Astrocyte (in vitro differentiated cells and primary cell): ENCODE measurements at places on chromosomes 13 and 19. TPM values are rescaled to one million over a fixed set of nuclear protein-coding genes. Genes with fewer than 3 reads are reported as not detected.
A peak's percentile ranks its signal among the peaks of the same experiment; 100 is the strongest.

DNA sequence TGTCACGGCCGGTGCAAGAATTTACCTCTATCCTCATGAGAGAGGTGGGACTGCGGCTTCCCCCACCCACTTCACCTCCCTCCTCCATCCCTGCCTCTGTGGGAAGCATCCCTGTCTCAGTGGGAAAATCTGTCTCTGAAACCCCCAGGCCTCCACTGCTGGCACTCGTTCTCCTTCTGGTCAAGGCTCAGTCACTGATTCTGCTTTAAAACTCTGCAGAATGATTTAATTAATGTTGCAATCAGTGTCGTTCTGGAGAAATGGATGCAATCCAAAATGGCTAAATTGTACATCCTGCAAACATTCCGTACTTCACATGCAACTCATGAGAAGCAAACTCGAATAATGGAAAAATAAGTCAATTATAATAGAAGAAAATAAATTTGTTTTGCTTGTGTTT is 5.6 kb downstream of the RASL11A start:
- H3K27me3 ChIP-seq: no peaks in the 10 kb centered on the region
- no peak overlapping the region for H3K27ac ChIP-seq
- DNase-seq: no peak
- peaks cover 12% of the 10 kb centered on the region for H3K4me1 ChIP-seq

GRCh38 chr13:60135344-60135743 is 28.4 kb downstream of the DIAPH3 start:
- H3K4me1 ChIP-seq: peaks cover 16% of the 10 kb centered on the region
- H3K27ac ChIP-seq: no peak overlapping the region
- H3K4me3 ChIP-seq: no peak overlapping the region

GRCh38 chr19:38021352-38021751 is 114.3 kb downstream of the SIPA1L3 start:
- no peak overlapping the region for H3K4me3 ChIP-seq
- no peaks in the 10 kb centered on the region for H3K27me3 ChIP-seq
- no peak for DNase-seq
- H3K4me1 ChIP-seq: peaks cover 29% of the 10 kb centered on the region

GRCh38 chr19:3580156-3580934 is 4.9 kb upstream of the GIPC3 start:
- H3K36me3 ChIP-seq: peaks cover 3% of the 10 kb centered on the region
- H3K4me1 ChIP-seq: peaks cover 24% of the 10 kb centered on the region
- H3K4me3 ChIP-seq: no peak overlapping the region
- DNase-seq: peak; percentile 97

DNA sequence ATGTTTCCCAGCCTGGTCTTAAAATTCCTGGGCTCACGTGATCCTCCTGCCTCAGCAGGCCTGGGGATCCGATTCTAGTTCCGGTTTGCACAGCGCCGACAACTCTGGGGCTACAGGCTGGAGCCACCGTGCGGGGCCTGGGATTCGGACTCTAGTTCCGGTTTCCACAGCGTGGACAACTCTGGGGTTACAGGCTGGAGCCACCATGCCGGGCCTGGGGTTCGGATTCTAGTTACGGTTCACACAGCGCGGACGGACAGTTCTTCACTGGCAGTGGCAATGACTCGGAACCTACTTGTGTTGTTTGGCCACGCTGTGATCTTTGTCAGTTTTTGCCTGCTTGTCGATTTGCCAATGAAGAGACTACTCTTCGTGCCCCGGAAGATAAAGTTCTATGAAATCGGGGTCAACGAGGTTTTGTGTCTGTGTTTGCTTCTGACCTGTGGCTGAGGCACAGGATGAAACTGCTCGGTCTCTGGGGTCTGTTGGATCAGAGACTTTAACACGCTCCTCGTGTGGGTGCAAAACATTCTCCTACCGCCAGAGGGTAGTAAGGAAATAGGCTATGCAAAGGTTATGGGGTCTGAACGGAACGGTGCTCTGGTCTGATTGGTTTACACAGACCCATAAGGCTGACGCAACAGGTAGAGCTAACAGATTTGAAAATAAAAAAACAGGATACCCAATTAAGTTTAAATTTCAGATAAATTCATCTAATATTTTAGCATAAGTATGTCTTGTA is 12.1 kb upstream of the ZSCAN1 start:
- H3K27me3 ChIP-seq: no peaks in the 10 kb centered on the region
- peak; percentile 18 for DNase-seq
- no peaks in the 10 kb centered on the region for H3K4me1 ChIP-seq
- H3K27ac ChIP-seq: no peak overlapping the region
- H3K4me3 ChIP-seq: no peak overlapping the region

GRCh38 chr13:33057019-33057780 is 41.0 kb downstream of the KL start:
- H3K27me3 ChIP-seq: no peaks in the 10 kb centered on the region
- H3K4me1 ChIP-seq: peaks cover 4% of the 10 kb centered on the region
- DNase-seq: no peak
- no peak overlapping the region for H3K4me3 ChIP-seq
- H3K36me3 ChIP-seq: no peaks in the 10 kb centered on the region
- no peak overlapping the region for H3K27ac ChIP-seq

The HMG20B gene
- 55.9 and 63.8 TPM in 2 replicates for total RNA-seq
